ENCODE measurements at places on chromosomes 1 and 21.

GRCh38 chr21:44761747-44762208, 39.8 kb downstream of the UBE2G2 start:
- DNase-seq = no peak
- no peak overlapping the region for H3K27ac ChIP-seq
- H3K27me3 ChIP-seq = no peaks in the 10 kb centered on the region
- H3K36me3 ChIP-seq = no peaks in the 10 kb centered on the region
- H3K4me3 ChIP-seq = no peak overlapping the region

GRCh38 chr1:200670242-200671118, 773 bp upstream of the DDX59 start:
- H3K4me3 ChIP-seq = peak overlapping the region; percentile 75
- DNase-seq = no peak
- H3K27ac ChIP-seq = peak overlapping the region; percentile 86

DNA sequence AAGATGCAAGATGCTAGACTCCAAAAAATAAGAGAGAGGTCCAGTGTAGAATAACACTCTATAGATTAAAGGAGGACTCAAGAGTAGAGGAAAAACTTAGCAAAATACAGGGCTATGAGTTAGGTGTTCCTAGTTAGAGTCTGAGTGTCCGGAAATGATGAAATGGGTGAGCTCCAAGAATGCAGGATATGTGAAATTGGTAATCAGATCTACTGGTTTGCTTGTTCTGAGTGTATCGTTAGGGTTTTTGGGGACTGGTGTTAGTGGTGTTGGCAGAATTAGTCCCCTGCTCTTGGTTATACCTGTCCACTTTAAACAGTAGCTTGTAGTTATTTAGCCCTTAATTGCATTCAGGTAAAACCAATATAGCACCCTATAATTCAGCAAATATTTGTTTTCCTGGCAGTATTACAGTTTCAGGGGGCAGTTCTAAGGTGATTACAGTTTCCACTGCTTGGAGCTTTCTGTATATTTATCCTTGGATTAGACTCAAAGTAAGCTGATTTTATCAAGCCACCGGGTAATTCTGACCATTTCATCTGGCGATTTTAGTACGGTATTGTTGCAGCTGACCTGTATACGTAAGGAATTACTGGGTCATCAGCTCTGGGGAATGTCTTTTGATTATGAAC, 332.7 kb downstream of the CHRM3 start:
- H3K4me1 ChIP-seq = no peaks in the 10 kb centered on the region
- H3K27ac ChIP-seq = no peak overlapping the region
- no peaks in the 10 kb centered on the region for H3K27me3 ChIP-seq
- no peak for DNase-seq

DNA sequence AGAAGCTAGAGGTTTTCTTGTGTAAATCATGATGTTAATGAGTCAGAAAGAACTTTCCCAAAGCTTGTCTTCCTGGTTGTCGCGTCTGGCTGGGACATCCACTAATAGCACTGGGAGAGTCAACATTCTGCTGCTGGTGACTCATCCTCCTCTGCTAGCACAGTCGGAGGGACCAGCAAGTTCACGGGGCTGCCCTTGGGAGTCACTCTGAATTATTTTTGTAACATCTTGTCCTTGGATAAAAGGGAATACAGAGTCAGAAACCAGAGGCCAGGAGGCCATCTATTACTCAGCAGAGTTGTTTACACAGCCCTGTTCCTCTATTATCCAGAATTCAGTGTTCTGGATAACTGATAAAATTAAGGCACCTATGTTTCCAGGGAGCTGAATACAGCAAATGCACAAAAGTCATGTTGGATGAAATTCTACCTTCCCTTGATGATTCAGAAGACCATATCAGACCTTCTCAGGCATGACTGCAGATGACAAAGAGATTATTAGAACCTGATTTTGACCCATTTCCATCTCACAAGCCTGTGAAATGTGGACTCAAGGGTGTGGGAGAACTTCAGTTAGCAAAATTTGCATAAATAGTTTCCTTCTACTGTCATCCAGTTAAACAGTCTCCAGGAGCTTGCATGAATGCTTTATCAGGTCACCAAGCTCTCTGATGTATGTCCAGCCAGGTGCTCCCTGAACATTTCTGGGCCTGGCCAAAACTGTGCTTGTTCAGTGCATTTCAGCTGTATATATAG, 68.1 kb downstream of the JAK1 start:
- H3K27ac ChIP-seq = peak overlapping the region; percentile 95
- DNase-seq = peak; percentile 92
- peaks cover 79% of the 10 kb centered on the region for H3K4me1 ChIP-seq
- no peaks in the 10 kb centered on the region for H3K36me3 ChIP-seq

- H3K36me3 ChIP-seq = no peaks in the 10 kb centered on the region
- no peaks in the 10 kb centered on the region for H3K27me3 ChIP-seq
- no peak overlapping the region for H3K27ac ChIP-seq
- H3K4me3 ChIP-seq = no peak overlapping the region
- DNase-seq = peak; percentile 33
Measured at GRCh38 chr21:35179990-35180540, 131.0 kb upstream of the RUNX1 start.

GRCh38 chr1:181184621-181185020, 96.1 kb downstream of the IER5 start:
- H3K36me3 ChIP-seq = no peaks in the 10 kb centered on the region
- DNase-seq = no peak
- no peak overlapping the region for H3K4me3 ChIP-seq
- H3K27ac ChIP-seq = no peak overlapping the region
- peaks cover 11% of the 10 kb centered on the region for H3K27me3 ChIP-seq
- no peaks in the 10 kb centered on the region for H3K4me1 ChIP-seq

DNA sequence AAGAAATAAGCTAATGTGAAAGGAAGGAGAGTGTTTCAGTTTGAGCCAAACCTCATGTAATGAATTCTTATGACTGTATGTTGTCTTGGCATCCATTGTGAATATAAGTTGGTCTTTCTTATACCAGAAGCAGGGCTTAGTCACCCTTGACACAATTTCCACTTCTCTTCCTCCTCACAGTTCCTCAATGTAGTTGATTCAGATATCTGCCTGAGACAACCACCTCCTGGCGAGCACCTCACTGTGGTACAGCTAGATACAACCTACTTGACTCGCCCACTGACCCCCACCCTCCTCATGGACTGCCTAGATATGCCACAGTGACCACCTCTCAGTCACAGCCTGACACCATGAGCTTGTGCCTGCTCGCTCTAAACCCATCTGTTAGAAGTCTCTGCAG, 45.6 kb downstream of the KYAT3 start:
- peaks cover 3% of the 10 kb centered on the region for H3K36me3 ChIP-seq
- no peak overlapping the region for H3K4me3 ChIP-seq
- H3K4me1 ChIP-seq = no peaks in the 10 kb centered on the region
- H3K27ac ChIP-seq = no peak overlapping the region

GRCh38 chr1:238187575-238187949, 296.8 kb upstream of the ZP4 start:
- H3K36me3 ChIP-seq = no peaks in the 10 kb centered on the region
- no peak for DNase-seq
- no peaks in the 10 kb centered on the region for H3K4me1 ChIP-seq
- H3K4me3 ChIP-seq = no peak overlapping the region
- H3K27me3 ChIP-seq = no peaks in the 10 kb centered on the region

- H3K4me3 ChIP-seq = no peak overlapping the region
- H3K27me3 ChIP-seq = peaks cover 2% of the 10 kb centered on the region
- no peak for DNase-seq
- no peaks in the 10 kb centered on the region for H3K4me1 ChIP-seq
- no peaks in the 10 kb centered on the region for H3K36me3 ChIP-seq
- no peak overlapping the region for H3K27ac ChIP-seq
Measured at GRCh38 chr1:66250075-66250474, 283.9 kb upstream of the SGIP1 start.

DNA sequence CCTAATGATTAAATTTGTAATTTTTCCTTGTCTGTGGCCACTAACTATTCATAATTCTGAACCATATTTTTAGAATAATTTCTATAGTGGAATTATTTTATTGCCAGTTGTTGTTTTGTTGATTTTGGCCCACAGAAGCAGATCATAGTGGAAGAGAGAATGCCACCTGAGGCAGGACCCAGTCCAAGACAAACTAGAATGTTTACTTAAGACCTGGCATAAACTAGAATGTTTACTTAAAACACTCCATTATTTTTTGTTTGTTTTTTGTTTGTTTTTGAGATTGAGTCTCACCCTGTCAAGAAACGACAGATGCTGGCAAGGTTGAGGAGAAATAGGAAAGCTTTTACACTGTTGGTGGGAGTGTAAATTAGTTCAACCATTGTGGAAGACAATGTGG, 310.2 kb downstream of the MRPL39 start:
- H3K4me1 ChIP-seq = no peaks in the 10 kb centered on the region
- DNase-seq = no peak
- H3K27ac ChIP-seq = no peak overlapping the region
- no peaks in the 10 kb centered on the region for H3K27me3 ChIP-seq
- no peak overlapping the region for H3K4me3 ChIP-seq
- no peaks in the 10 kb centered on the region for H3K36me3 ChIP-seq

DNA sequence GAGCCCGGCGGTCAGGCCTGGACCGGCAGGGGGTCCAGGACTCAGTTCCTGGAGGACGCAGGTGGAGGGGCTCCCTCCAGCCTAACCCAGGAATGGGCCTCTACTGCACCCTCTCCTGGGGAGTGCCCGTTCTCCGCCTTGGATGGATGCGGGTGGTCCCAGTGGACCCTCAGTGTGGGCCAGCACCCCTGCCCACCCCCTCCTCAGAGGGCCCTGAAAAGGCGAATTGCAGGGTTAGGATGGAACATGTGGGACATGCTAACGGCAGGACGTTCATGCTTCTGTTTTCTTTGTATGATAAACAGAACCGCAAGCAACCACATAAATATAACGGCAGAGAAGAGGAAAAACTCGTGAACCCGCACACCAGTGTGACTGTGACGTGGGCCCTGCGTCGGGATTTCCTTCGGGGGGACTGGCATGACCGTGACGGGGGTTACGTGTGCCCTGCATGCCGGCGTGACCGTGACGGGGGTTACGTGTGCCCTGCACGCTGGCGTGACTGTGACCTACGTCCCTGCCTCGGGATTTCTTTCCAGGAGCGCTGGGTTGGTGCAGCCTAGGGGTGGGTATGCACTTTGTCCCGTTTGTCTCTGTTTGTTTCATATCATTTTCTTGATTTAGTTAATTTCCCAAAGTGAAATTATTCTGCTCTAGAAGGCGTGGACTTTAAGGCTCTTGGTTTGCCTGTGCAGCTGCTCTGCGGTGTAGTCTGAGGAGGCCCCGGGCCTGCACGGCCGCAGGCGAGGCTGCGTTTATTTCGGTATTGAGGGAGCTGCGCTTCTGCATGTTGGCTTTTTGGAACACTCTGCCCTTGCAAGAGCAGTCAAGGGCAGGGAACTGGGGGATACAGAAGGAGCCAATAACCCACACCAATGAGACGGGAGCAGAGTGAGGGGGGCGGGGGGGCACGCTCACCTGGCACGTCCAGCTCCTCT, 3.1 kb downstream of the FTCD start:
- no peak overlapping the region for H3K27ac ChIP-seq
- H3K4me3 ChIP-seq = no peak overlapping the region
- no peaks in the 10 kb centered on the region for H3K27me3 ChIP-seq
- H3K4me1 ChIP-seq = no peaks in the 10 kb centered on the region

- H3K36me3 ChIP-seq = no peaks in the 10 kb centered on the region
- H3K4me1 ChIP-seq = peaks cover 11% of the 10 kb centered on the region
- DNase-seq = no peak
- H3K27me3 ChIP-seq = no peaks in the 10 kb centered on the region
- H3K4me3 ChIP-seq = no peak overlapping the region
- H3K27ac ChIP-seq = no peak overlapping the region
Measured at GRCh38 chr1:180504186-180504585, 1.8 kb upstream of the ACBD6 start.

- H3K4me1 ChIP-seq = no peaks in the 10 kb centered on the region
- H3K27me3 ChIP-seq = no peaks in the 10 kb centered on the region
- peaks cover 2% of the 10 kb centered on the region for H3K36me3 ChIP-seq
- no peak overlapping the region for H3K4me3 ChIP-seq
- H3K27ac ChIP-seq = no peak overlapping the region
Measured at GRCh38 chr1:1215080-1215676, 1.2 kb upstream of the TNFRSF4 start.

GRCh38 chr21:23017989-23018388, 2019.8 kb downstream of the NCAM2 start:
- no peak for DNase-seq
- H3K36me3 ChIP-seq = no peaks in the 10 kb centered on the region
- H3K27ac ChIP-seq = no peak overlapping the region
- no peaks in the 10 kb centered on the region for H3K4me1 ChIP-seq
- H3K27me3 ChIP-seq = no peaks in the 10 kb centered on the region
- no peak overlapping the region for H3K4me3 ChIP-seq

DNA sequence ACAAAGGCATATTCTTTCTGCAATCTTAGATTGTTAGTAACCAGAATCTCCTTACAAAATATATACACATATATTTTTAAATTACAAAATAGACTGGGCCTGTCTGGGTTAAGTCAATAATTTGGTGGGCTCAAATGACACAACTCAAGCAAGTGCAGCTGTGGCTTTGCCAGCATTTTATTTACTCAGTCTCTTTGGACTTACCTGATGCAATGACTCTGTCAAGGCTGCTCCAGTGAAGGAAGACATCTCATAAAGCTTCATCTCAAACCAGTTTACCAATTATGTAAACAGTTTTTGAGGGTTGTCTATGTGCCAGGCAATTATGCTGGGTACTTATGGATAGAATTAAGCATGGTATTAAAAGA, 22.8 kb upstream of the ABCA4 start:
- H3K27ac ChIP-seq = peak overlapping the region; percentile 44
- H3K27me3 ChIP-seq = no peaks in the 10 kb centered on the region
- no peak overlapping the region for H3K4me3 ChIP-seq
- H3K4me1 ChIP-seq = peaks cover 7% of the 10 kb centered on the region
- DNase-seq = no peak

DNA sequence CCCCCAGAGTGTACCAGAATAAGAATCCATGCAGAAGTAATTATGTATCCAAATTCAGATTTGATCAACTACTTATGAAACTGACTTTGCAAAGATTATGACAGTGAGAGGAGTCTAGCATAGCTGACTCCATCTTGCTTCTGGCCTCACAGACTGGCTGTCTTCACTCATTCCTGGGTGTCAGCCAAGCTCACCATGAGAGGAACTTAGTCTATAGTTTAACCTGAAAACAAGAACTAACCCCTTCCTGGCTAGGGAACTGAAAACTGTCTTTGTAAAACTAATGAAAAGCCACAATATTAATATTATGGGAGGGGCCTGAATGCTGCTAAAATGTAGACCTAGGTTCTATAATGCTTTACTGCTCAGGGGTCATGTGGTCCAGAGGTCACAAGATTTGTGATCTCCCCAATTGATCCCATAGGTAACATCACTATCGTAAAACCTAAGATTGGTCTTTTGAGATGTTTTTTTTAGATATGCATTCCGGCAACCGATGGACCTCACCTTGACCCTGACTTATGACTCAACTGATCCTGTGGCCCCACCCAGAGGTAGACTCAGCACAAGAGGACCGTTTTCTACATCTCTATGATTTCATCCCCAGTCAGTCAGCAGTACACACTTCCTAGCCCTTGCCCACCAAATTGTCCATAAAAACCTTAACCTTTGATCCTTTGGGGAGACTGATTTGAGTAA, 55.2 kb downstream of the ATP1B1 start:
- H3K27ac ChIP-seq = no peak overlapping the region
- H3K4me1 ChIP-seq = no peaks in the 10 kb centered on the region
- DNase-seq = no peak
- H3K4me3 ChIP-seq = no peak overlapping the region
- H3K27me3 ChIP-seq = no peaks in the 10 kb centered on the region
- H3K36me3 ChIP-seq = no peaks in the 10 kb centered on the region
